ENCODE measurements at places on chromosomes 2 and 18.

- DNase-seq, result no peak
These were observed 15.7 kb downstream of the CREG2 start for GRCh38 chr2:101371636-101372035.

DNA sequence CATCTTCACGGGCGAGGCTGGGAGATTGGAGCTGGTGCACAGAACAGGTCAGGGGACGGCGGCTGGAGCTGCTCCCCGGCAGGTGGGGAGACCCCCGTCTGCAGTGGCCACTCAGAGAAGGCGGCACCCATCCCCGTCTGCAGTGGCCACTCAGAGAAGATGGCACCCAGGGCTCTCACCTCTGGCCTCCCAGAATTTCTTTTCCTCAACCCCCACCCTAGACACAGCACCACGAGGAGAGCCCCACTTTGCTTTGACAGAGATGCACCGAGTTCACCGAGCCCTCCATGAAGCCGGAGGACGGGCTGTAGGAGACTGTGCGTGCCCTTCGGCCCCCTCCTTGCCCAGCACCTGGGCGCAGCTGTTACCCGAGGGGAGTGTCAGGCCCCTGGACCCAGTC, 201.6 kb upstream of the SALL3 start:
- no peak for DNase-seq

DNA sequence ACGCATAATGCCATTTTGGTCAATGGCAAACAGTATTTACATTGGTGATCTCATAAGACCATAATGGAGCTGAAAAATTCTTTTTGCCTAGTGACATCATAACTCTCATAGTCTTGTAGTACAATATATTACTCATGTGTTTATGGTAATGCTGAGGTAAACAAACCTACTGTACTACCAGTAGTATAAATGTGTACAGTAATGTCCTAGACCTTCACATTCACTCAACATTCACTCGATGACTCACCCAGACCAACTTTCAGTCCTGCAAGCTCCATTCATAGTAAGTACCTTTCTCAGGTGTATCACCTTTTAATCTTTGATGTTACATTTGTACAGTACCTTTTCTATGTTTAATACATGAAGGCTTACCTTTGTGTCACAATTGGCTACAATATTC, 558.2 kb upstream of the PIK3C3 start:
- no peak for DNase-seq

- DNase-seq, result no peak
These were observed 112.6 kb downstream of the GAREM1 start for GRCh38 chr18:32358075-32358474.

- DNase-seq, result no peak
These were observed 197.8 kb upstream of the SIX2 start for GRCh38 chr2:45207101-45207500.

- no peak for DNase-seq
These were observed 107.1 kb downstream of the EML6 start for GRCh38 chr2:54830546-54830945.

DNA sequence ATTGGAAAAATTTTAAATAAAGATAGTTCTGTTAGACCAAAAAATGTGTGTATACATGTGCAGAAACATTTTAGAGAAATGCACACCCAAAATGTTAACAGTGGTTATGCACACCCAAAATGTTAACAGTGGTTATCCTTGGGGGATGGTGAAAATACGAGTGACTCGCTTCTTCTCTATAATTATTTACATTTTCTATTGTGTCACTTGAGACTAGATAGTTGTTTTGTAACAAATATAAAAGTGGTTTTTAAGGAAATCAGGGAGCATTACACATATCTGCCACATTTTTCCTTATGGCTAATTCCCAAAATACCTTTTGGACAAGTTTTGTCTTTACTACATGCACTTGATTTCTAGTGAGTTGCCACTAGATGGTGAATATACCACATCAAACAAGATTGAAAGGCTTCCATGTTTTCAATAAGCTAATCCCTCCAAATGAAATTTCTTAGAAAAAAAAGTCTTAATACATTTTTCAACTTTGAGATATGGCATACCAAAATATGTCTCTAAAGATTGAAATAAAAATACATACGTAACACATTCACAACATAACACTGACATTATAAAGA, 9.0 kb upstream of the HIBCH start:
- DNase-seq, result no peak

DNA sequence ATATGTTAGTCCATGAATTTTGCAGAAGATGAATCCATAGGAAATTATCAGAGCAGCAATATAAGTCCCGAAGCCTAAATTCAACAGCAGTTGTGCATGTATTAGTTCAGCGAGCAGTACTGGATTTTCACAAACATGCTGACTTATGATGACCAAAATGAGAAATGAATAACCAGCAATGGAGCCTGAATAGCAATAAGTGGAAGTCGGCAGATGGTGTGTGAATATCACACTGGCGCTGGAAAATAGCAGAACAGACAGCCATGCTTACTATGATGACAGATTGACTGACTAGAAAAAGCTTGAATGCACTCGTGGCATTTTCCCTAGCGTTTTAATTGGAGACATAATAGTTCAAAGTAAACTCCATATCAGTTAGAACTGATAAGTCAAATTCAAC, 1114.5 kb downstream of the DSC3 start:
- DNase-seq, result no peak

DNA sequence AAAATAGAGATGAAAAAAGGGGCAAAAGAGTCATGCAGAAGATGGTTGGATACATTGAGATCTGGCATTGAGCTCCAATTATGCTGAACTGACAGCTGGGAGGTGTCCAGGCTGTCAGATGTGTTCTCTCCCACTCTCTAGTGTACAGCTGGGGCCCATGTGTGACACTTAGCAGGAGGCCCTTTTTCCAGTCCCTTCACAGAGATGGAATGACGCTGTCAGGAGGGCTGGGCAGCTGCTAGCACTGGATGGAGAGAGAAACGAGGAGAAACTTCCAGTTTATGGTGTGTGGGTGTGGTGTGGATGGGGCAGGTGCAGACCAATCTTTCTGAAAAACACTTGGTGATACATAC, 437.7 kb upstream of the HS6ST1 start:
- DNase-seq, result no peak

DNA sequence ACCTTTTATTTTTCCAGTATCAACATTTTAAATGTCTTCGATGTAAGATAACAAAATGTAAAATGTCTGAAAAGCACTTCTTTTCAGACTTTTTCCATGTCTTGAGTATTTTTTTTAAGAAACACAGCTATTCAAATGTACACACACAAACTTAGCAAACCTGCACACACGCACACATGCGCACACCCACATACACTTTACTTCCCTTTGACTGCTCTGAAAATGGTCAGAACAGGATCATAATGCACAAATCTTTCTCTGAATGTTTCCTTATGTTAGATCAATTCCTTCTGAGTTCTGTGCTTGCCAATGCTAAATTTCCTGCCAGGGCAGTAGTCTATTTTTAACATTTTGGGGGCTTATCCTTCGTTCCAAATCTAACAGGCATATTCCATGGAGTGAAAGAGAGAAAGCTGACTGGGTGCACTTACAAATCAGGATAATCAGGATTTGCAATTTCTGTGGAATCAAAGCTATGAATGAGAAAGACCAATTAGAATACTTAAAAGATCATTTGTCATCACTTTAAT, 136.3 kb downstream of the ZEB2 start:
- DNase-seq, result no peak

DNA sequence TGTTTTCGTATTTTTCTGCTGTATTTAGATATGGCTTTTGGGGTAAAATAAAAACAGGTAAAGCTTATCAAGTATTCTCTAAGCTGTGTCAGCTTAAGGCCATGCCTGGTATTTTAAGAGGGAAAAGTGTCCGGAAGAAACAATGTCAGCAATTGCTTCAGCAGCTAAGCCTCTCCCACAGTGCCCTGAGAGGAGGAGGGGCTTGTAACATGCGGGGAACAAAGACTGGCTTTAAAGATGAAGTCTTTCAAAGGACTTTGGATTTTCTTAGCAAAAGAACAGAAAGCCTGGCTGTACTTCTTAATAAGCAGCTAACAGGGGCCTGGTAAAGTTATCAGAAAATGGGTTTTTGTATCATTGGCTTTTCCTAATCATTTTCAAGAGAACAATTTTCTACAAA, 102.8 kb downstream of the PXDN start:
- DNase-seq, result no peak

DNA sequence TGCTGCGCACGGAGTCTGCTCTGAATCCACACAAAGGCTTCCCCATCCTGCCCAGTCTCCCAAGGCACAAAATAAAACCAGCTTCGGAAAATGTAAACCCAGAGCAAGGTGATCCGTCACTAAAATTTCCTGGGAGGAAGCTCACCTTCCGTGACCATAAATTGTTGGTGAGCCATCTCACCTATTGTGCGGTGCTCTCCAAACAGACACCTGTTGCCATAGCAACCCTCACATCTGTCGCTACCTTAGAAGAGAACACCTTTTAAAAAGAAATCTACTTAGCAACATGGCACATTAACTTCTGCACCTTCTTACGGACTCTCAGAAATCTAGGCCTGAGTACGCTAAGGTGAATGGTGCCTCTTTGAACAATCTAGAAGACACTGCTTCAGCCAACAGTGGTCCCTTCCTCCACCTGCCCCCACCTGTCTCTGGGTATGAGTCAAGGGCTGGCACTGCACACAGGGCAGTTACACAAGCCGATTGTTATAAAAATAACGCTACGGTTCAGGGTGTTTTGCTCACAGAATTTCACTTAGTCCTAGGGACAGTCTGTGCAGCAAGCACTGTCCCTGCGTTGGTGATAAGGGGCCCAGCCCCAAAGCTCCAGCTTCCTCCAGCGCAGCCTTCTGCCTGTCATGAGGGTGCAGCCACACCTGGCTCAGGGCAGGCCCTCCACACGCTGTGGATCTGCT, 114.9 kb upstream of the ID2 start:
- DNase-seq, result no peak
